DMS79 treated with DMSO at 0.1 percent for 48 hours (cell line): ENCODE measurements at places on chromosomes 11 and 22.

- DNase-seq = no peak
These were observed 7.7 kb downstream of the BIK start for GRCh38 chr22:43118024-43118849.

- no peak for DNase-seq
These were observed 663.7 kb upstream of the B3GAT1 start for GRCh38 chr11:135075740-135076139.

DNA sequence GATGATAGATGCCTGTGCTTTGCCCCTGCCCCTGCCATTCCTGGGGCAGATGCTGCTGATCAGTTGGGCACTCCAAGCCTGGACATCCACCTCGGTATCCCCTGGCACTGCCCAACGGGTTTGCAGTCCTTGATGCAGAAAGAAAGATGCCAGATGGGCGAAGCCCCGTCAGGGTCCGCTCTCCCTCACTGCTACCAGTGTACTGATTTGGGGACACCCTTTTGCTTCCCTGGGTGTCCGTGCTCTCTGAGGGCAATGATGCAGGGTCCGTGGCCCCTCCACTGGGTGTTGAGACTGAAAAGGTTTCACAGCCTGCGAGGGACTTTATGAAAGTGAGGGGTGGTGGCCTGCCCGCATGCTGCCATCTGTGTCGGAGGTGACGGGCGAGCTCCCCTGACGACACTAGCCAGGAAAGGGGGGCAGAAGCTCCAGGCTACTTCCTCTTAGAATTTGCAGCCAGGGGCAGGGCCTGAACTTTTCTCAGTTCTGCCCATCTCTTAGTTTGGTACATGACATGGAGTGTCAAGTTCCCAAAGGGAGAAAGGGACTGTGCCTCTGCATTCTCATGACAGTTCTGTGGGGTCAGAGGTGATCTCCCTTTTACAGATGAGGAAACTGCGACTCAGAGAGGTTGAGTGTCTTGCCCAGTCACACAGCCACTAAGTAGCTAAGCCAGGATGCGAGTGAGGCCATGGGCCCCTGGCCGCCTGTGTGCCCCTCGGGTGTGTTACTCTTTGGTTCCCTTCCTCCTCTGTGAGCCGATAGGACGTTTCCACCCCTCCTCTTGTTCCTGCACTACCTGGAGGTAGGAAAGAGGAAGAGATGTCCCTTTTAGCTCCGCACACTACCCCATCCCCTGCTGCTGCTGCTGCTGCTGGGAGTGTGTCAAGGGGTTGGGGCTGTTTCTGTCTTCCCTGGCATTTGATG lies 96.6 kb downstream of the BCR start:
- DNase-seq = no peak

GRCh38 chr11:71120471-71120896 lies 131.9 kb downstream of the SHANK2 start:
- DNase-seq = peak; percentile 76

DNA sequence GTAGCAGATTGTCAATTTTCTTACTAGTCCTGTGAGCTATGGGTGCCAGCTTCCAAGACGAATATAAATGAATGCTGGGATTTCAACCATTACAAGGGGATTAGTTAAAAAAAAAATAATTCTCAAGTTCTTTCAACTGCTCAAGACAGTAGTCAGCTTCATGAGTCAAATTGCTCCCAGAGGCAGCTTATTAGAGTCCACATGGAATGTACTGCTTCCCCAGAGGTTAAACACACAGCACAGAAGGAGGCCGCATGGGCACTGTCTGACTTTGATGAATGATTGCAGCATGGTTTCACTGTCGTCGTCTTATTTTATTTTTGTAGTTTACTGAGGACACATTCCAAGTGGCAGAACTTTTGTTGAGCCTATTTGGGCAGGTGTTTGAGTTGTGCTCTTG lies 563.2 kb downstream of the TMEM135 start:
- no peak for DNase-seq

GRCh38 chr11:134607963-134608750 lies 196.1 kb upstream of the B3GAT1 start:
- peak; percentile 82 for DNase-seq
